ENCODE measurements at places on chromosomes 11 and 22.

GRCh38 chr22:29647954-29648737 lies 44.7 kb downstream of the NF2 start:
- DNase-seq: no peak

DNA sequence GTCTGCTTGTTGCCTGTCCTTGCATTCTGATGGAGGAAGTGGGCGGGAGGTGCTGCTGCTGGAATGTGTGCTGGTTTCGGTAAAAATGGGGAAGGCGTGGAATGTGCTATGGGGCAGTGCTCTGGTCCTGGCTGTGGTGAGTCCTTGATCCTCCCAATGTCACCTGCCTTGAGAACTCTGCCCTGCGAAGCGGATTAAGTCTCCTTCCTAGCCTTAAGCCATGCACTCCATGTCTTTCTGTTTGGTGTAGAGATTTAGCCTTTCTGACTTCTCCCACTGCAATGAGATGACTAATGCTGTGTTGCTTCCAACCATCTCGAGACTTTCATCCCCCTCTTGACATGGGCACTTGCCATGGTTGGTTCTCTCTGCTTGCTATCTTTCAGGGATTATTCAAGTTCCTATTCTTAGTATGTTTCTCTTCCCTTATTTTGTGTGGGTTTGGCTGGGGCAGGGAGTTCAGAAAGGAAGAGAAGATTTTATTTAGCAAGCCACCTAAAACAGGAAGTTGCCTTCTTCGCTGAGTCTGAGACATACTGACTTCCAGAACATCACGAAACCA lies 687.9 kb downstream of the NTM start:
- peak; percentile 45 for DNase-seq

DNA sequence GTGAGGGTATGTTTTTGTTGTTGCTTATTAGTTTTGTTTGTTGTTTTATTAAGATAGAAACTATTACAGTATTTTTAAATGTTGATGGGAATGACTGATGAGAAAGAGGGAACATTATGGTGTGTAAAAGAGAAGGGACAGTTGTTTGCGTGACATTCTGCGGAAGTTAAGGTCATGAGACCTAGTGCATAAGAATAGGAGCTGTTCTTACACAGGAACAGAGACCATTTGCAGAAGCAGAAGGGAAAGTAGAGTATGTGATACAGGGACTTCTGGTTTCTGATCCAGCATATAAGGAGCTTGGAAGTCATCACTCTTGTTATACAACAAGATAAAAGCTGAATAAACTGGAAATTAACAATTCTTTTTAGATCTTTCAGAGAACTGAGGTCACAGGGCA lies 299.2 kb upstream of the API5 start:
- no peak for DNase-seq

GRCh38 chr11:112795142-112795815 lies 165.9 kb upstream of the NCAM1 start:
- DNase-seq: peak; percentile 42

DNA sequence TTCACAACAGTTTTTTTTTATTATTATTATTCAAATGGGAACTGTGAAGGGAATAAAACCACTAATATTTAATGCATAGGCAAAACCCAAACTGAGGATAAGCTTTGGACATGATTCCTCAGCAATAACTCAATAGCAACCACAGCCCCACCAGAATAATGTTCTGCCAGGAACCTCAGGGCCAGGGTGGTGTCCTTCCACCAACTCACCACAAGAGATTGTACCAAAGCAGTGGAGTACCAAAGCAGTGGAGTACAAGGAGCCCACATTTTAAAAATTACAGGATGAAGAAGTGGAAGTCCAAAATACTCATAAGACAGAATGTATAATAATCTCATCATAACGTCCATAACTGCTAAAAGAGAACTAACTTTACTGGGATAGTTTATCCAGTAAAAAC lies 32.5 kb upstream of the FZD4 start:
- no peak for DNase-seq

DNA sequence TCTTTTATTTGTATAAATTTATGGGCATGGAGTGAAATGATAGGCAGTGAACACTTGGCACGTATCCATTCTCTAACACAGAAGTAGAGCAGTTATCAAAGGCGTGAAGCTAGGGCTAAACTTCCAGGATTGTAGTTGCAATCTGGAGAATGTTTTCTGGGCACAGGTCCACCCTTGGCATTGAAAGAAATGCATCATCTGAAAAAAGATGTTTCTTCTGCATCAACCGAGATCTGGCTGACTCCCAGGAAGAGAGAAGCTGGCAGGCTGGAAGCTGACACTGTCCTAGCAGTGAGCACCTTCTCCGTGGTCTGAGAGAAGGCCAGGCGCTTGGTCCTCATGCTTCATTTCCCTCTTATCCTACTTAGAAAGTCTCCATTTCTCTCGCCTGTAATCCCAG lies 600.0 kb downstream of the BRD1 start:
- no peak for DNase-seq

DNA sequence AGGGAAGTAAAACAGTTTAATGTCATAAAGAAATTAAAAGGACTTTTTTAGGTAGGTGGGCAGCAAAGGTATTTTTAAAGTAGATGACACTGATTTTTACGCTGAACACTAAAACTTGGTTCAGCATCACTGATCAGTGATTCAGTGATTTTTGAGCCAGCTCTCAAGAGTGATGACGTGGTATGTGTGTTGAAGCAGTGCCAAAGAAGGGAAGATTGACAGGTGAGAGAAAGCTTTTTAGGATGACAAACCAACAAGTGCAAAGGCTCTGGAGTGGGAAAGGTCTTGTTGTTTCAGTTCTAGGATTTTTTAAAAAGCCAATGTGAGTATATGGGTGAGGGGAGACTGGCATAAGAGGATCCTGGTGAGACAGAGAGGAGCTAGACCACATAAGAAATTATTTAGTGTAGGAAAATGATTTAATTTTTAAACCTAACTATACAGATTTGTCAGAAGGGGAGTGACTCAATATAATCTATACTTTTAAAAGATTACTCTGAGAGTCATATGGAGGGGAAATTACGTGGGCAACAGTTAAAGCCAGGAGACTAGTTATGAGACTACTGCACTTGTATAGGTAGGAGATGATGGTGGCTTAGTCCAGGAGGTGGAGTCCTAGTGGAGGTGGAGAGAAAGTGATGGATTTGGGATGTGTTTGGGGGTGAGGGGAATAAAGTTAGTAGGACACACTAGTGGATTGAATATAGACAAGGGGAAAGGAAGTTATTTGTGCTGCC lies 17.6 kb upstream of the CALCB start:
- DNase-seq: peak; percentile 63

DNA sequence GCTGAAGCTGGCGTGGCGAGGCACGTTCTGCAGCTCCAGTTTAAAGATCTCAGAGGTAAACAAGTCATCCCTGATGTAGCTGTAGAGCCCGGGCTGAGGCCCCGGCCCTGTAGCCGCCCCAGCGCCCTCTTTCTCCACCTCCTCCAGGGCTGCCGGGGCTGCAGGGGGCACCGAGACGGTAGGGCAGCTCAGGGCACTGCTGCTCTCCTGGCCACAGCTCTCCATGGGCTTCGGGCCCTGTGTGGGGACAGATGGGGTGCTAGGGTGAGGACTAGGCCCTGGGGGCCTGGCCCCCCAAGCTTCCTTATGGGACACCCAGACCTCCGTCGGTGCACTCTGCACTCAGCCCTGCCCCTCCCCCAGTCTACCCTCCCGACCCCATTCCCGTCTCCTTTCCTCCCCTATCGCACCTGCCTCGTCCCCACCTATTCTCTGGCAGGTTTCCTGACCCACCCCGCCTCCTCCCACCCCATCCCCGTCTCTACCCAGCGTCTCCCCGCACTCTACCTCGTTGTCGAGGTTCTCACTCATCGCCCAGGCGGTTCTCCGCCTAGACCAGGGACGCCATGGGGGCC lies 559 bp downstream of the RANBP1 start:
- DNase-seq: no peak

- DNase-seq: no peak
Measured at GRCh38 chr11:69218946-69219720, 63.4 kb downstream of the SMIM38 start.

- peak; percentile 33 for DNase-seq
Measured at GRCh38 chr11:36131721-36132397, 157.4 kb downstream of the COMMD9 start.

Data from bronchial epithelial cell (primary cell).